ENCODE measurements at places on chromosomes 3 and 15.

DNA sequence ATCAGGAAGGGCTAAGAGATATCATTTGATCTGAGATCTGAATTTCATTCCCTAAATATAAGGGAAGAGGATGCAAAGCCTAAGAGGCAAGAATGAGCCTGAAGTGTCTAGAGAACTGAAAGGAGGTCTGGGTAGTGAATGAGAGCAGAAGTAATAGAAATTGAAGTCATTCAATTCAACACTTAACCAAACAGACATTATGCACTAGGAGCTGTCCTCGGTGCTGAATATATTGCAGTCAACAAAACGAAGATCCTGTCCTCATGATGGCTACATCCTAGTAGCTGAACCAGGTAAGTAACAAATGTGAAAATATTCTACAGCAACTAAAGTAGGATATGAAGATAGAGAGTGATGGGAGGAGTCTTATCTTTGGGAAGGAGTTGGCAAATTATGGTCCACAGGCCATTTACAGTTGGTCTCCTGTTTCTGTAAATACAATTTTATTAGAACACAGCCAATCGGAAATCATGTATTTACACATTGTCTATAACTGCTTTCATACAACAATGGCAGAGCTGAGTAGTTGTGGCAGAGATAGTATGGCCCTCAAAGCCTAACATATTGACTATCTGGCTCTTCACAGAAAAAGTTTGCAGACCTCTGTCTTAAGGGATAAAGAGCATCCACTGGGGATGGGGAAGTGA is 192.9 kb upstream of the CADPS start:
- peak; percentile 2 for DNase-seq

DNA sequence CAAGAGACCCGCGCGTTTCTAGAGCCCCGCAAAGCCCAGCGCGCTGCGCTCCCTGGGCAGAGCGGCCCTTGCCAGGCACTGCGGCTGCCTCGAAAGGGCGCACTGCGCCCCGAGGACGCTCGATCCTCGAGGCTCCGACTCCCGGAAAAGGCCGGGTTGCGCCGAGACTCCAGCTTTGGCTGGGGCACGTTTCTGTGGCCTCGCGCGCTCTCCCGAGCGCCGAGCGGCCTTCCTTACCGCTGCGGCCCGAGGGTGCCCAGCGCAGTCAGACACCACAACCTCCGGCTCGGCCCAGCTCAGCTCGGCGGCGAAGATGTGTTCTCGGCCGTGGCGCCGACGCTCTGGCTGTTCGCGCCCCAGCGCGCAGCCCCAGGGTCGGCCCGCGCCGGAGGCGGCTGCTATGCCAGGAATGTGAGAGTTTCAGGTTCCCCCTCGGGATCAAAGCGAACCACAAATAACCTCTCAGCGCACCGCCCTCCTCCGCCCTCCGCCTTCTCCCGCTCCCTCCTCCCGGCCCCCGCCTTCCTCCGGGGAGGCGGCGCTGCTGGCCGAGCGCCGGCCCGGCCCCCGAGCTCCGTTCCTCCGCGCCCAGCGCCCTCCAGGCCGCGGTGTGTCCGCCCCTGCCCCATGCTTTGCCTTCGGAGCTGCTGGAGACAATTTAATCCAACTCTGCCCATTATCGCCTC is at the start of gene AMOTL2:
Gene AMOTL2, minus strand, starts transcription at position 343 of the 686 bp plus-strand sequence. CDS start 3,014 bp downstream, outside the sequence.
- peak; percentile 26 for DNase-seq

GRCh38 chr3:177221744-177222143 is 24.5 kb upstream of the TBL1XR1 start:
- DNase-seq, result no peak

DNA sequence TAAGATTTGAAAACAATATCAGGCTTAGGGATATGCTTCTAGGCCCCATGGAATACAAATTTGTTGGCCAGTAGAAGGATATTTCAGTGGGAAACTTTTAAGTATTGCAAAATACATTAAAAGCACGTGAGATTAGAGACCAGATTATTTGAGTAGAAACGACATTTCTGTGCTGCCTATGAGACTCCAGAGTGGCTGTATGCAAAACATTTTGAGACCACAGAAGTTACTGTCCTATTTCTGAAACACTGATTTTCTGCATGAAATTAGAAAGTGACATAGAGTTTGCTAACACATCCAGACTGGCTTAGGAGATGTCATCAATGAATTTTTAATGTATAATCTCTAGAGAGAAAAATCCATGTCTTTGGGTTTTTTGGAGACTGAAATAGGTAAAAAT is 99.8 kb downstream of the KCNH8 start:
- DNase-seq, result no peak

DNA sequence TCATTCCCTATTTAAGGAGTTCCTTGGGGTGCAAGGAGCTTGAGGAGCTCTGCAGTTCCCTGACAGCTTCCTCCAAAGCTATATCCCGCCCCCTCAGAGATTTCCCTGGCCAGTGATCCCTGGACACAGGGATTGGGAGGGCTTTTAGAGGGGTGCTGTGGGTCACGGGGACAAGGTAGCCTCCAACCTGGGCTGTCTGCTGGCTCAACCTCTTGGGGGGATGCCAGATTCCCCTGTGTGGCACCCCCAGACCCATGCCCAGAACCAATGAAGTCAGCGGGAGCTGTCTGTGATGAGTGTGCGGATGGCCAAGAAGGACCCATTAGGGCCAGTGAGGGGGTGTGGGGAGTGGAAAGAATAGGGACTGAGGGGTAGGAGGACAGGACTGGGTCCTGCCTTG is 21.0 kb upstream of the ATP2B2 start:
- DNase-seq, result no peak

DNA sequence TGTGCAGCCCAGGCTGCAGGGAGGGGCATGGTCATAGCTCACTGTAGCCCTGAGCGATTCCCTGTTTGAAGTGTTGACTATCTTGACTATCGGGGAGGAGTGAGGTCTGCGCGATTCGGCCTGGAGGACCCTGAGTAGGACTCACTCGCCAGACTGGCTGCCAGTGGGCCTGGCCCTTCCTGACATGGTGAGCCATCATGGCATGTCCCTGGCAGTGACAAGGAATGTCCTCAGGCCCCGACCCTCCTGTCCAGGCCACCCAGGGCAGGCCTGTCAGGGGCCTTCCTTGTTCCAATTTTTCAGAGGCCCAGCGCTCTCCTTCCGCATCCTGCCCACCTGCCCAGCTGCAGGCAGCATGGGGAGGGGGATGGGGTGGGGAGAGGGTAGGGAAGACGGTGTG is 5.2 kb upstream of the OCA2 start:
- no peak for DNase-seq

DNA sequence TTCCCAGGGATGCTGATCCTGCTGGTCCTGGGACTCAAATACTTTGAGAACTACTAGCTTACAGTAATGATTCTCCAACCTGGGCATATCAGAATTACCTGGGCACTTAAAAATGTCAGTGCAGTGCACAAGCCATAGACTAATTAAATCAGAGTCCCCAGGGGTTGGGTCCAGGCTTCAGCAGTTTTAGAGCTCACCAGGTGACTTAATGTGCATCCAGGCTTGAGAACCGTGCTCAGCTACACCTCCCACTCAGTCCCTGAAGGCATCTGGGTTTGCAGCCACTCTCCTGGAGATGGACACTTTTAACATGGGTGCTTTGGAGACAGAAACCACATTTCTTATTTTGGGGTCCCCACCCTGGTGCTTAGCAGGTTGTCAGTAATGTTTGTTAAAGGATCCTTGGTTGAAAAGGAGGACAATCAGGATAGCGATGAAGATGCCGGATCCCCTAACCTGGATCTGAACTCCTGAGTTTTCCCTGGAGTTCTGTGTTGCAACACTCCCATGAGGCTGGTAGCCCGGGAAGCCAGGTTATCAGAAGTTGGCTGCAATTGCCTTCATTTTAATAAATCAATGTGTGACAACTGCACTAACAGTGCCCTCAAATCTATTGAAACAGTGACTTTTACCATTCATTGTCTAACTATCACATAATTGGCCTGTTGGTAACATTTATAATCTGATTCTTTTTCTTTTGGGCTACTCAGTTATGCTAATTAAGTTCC is 48.1 kb downstream of the BFSP2 start:
- no peak for DNase-seq

- peak; percentile 58 for DNase-seq
Observed at GRCh38 chr3:177201700-177202397, 4.6 kb upstream of the TBL1XR1 start.

DNA sequence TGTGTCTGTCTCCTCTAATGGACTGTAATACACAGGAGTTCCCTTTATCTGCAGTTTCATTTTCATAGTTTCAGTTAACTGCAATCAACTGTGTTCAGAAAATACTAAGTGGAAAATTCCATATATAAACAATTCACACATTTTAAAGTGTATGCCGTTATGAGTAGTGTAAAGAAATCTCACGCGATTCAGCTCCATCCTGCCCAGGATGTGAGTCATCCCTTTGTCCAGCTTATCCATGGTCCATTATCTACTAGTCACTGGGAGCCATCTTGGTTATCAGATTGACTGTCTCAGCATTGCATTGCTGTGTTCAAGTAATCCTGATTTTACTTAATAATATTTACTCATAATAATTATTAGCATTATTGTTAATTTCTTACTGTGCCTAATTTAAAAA is 14.5 kb downstream of the ZPLD1 start:
- no peak for DNase-seq

DNA sequence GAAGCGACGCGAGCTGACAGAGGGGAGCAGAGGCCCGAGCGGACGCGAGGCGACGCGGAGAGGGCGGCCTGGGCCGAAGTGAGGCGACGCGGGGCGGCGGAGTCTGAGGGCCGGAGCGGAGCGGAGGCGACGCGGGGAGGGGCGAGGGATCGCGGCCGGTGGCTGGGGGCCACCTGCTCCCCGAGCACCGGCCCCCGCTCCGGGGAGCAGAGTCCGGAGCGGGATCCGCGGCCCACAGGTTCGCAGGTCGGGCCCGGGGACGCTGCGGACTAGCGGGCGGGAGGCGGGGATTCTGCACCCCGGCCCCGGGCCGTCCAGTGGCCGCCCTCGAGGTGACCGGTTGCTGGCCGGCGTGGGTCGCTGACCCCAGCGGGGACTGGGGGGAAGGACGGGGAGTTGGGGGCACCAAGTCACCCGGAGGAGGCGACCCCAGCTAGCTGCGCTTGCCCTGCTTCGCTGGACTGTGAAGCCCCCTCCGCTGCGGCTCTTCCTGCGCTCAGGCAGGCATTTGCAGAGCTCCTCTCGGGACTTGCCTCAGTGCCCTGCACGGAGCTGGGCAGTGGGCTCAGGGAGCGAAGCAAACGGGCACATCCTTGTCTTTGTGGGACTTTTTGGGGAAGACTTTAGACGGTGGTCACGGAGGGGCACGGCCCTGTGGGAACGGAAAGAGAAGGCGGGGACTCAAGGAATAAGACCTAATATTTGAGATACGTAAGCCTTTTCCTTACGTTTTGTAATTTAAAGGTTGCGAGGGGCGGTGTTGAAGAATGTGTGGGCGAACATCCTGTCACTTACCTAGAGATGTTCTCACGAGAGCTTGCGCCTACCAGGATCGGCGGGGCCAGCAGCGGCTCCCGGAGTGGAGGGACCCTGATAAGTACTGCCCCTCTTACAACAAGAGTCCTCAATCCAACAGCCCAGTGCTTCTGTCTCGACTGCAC is 566 bp downstream of the HMCES start:
- DNase-seq, result no peak

DNA sequence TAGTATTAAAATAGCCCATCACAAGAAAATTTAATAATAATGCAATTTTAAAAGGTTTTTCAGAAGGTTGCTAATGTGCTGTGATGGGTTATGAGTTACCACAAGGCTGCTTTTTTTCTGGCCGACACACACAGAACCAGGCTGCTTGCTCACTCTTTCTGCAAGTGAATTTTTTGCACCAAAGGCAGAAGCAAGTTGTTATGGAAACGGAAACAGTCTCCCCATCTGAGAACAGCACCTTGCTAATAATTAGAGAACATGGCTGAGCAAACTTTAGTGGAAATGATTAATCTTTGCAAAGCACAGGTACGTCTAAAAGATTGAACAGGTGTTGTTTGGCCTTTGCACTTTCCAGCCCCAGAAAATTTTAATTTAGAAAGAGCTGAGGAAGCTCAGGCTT is 51.0 kb downstream of the CACNA2D3 start:
- no peak for DNase-seq

- DNase-seq, result no peak
Observed at GRCh38 chr3:181712553-181713279, 991 bp downstream of the SOX2 start.

- DNase-seq, result no peak
Observed at GRCh38 chr15:42121682-42122081, 27.3 kb upstream of the PLA2G4D start.

GRCh38 chr3:28122227-28122626 is 119.2 kb upstream of the CMC1 start:
- DNase-seq, result no peak

DNA sequence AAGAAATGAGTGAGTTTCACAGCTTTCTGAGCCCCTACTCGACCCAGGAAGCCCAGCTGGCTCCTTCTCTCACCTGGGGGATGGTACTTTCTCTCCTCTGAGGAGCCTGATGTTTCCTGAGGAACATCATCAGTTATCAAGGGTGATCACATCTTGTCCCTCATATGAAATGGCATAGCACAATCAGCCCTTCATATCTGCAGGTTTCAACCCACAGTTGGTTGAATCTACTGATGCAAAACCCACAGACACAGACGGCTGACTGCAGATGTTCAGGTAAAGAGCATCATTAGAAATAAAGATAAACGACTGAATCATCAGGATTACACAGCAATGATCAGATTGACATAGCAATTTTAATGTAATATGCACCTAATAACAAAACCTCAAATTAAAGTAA is 93.6 kb upstream of the OSTN start:
- no peak for DNase-seq

DNA sequence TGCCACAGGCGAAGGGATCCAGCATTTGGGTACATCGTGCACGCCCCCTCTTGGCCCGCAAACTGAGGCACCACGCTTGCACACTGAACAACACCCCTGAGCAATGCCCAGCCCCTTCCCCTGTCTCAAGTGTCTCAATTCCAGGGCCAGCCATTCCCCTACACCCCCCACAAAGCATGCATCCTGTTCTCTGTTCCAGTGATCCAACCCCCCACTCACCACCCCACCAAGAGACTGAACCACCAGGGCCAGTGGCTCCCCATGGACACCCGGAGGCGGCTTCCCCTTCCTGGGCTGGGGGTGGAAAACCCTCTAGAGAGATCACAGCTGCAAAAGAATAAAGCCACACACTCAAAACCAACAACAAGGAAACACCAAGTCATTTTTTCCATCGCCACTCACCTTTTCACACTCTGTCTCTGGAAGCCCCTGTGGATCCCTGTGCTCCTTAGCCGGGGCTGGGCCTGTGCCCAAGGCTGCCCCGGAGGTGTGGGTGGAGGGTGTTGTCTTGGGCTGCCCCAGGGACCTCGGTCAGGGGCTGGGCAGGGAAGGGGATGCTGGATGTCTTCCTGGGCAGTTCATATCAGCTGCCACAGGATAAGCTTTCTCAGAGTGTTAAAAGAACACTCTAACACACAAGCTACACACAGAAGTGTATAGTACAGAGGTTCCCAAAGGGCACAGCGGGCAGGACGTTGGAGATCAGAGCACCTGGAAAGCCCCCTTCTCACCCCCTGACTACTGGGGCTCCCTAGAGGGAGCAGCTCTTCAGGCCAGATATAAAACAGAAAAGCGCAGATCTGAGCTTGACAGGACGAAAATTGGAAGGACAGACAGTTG is 92.5 kb downstream of the CHSY1 start:
- no peak for DNase-seq

GRCh38 chr3:77420336-77420735 is 380.4 kb downstream of the ROBO2 start:
- DNase-seq, result no peak

All from GM18507 (cell line).